ENCODE measurements at places on chromosomes 4 and X.

GRCh38 chrX:20352504-20352903 lies 85.8 kb upstream of the RPS6KA3 start:
- DNase-seq = no peak

DNA sequence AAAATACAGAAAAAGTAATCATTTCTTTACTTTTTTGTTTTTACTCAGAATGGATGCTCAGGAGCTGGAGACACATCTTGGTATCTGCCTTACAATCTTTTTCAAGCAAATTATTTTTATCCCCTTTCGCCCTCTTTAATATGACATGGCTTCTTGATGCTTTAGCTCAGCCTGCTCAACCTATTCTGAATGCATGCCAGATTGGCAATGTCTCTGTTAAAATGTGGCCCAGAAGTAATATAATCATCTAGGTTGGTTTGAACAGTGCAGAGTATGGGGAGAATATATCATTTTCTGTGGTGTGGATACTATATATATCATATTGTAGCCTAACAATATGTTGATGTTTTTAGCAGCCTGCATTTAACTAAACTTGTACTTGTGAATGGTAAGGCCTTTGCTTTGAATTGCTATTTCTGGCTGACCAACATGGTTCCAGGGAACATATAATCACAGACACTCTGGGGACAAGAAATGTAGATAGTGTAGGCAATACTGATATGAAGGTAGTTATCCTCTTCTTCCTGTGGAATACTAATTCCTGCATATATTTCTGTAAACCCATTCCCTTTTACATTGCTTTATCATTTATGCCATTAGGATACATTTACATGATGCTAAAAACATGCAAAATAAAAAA lies 282.7 kb downstream of the PPP3CA start:
- no peak for DNase-seq

- DNase-seq = peak; percentile 37
These were observed 28.6 kb downstream of the OR13H1 start for GRCh38 chrX:131572372-131573014.

GRCh38 chr4:73212982-73213730 lies 45.4 kb downstream of the ANKRD17 start:
- no peak for DNase-seq

- no peak for DNase-seq
These were observed 341.7 kb upstream of the GATB start for GRCh38 chr4:152102436-152103000.

GRCh38 chrX:83819304-83819703 lies 41.6 kb upstream of the CYLC1 start:
- DNase-seq = no peak

DNA sequence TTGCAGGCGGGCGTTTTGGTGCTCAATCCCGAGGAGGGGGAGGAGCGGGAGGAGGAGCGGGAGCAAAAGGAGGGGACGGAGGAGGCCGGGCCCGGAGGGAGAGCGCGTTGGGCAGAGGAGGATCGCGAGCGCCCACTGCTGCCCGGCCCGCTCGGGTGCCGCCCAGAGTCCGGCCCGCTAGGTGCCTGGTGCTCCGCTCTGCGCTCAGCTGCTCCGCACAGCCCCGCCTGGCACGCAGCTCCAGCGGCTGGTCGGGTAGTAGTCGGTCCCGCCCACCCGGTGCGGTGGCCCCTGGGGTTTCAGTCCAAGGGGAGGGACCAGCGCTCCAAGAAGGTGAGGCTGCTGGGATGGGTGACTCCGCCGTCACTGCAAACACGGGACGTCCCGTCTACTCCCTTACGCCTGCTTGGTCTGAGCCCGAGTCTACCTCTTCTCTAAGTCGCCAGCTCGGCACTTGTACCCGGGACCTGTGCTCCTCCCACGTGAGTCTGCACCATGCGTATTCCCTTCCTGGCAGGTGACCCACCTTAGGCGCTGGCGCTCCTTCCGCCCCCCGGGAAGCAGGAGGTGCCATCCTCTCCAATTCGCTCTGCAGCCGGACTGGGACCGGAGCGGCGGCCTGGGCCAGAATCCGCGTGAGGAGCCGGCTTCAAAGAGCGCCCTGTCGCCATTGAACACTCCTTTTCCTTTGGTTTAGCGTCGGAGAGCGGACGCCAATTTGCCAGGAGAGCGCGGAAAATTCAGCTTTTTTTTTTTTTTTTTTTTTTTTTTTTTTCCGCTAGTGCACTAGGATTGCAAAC lies 405 bp upstream of the HS3ST1 start:
- peak; percentile 94 for DNase-seq

GRCh38 chrX:39905946-39906345 lies 191.8 kb downstream of the BCOR start:
- no peak for DNase-seq
